ENCODE measurements at places on chromosomes 16 and 17. TPM values are rescaled to one million over a fixed set of nuclear protein-coding genes. Genes with fewer than 3 reads are reported as not detected.

Gene SMIM5
- total RNA-seq, result 1.3 TPM

Gene SEPTIN12
- not detected for total RNA-seq

Gene PAQR4
- total RNA-seq, result 0.27 TPM

Gene TPSD1
- total RNA-seq, result not detected

Gene KRT9
- not detected for total RNA-seq

GRCh38 chr17:6365200-6365943 is 69.5 kb downstream of the AIPL1 start:
- no peak for DNase-seq

DNA sequence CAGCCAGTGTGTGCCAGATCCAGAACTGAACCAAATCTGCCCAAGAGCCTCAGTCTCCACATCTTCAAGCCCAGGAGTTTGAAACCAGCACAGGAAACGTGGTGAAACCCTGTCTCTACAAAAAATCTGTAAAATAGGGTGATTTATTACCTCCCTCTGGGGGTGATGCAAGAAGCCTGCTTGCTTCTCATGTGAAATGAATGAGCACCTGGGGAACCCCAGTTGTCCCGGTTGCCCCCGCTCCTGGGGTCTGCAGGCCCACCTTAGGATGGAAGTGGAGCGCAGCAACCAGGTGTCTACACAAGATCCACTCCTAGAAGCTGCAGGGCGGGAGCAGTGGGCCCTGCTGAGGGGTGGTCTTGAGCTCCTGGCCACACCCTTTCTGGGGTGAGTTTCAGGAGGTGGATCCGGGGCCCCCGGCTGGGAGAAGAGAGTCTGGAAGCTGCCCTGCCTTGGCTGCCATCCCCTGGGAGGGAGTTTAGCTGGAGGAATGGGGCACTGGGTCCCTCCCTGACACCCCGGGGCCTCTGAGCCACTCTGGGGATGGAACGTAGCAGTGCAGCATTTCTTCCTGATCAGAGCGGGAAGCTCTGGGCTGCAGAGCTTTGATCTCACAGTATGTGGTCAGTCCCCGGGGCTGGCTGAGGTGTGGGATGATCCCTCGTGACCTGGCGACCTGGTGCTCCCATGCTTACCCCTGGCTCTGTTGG is 117.8 kb downstream of the RAB11FIP4 start:
- DNase-seq, result no peak

- no peak for DNase-seq
These were observed 159.5 kb upstream of the CACNG5 start for GRCh38 chr17:66675273-66675990.

DNA sequence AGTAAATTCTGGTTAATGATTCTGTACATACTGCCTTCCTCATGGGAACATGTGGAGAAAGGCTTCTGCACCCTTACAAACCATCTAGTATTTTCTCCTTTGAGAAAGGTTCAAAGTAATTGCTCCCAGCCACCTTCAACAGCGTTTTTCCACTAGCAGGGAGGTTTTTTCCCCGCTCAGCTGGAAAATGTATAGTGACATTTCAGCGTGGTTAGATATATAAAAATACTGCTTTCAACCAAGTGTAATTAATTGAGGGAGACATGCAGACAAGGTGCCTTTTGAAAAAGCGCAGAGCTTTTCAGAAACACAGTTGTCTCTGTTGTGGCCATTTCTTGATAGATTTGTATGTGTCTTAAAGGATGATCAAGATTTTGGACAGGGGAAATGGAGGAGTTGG is 5.1 kb downstream of the BMERB1 start:
- no peak for DNase-seq

GRCh38 chr16:57446531-57447185 is 527 bp downstream of the CIAPIN1 start:
- peak; percentile 10 for DNase-seq

DNA sequence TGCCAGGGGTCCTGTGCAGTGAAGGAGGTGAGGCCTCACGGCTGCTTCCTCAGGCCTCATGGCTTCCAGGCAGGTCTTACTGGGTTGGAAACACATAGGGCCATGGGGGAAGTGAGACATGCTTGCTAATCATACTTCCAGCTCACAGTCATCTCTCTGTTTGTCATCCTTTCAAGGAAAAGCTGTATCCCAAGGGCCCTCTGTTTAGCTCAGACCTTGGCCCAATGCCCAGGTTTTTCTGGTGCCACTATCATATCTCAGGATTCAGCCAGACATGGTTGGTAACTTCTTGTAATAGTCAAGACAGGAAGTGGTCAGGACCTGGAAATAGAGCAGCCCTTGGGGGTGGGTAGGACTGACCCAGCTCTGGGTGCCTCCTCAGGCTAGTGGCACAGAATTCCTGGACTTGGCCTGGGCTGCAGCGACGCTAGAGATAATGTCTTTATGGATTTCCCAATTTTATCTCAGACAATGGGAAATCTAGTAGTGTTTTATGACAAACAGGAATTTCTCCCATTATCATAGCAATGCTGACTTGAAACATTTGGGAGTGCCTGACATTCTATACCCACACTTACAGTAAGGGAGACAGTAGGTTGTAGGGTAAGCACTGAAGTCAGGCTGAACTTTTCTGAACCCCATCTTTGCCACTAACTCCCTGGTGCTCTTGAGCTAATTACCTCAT is 13.5 kb upstream of the ITGB3 start:
- DNase-seq, result no peak

GRCh38 chr17:81142301-81143199 is 22.8 kb upstream of the PVALEF start:
- peak; percentile 45 for DNase-seq

DNA sequence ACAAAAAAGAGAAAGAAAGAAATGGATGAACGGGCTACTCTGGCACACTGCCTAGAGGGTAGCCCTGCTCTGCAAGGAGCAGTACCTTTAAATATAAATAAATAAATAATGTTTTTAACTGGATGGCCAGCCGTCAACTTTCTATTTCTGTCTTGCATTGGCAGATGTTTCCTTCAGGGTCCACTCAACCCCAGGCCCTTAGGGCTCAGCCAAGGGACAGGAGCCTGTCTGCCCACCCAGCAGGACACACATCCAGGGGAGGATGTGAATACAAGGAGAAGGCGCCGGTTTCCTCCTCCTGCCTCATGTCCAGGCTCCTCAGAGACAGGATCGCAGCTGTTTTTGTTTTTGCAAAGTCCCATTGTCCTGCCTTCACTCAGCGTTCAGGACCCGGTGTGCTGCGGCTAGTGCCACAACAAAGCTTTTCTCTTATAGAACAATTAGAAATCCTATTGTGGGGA is 22.6 kb downstream of the TTYH2 start:
- DNase-seq, result no peak

DNA sequence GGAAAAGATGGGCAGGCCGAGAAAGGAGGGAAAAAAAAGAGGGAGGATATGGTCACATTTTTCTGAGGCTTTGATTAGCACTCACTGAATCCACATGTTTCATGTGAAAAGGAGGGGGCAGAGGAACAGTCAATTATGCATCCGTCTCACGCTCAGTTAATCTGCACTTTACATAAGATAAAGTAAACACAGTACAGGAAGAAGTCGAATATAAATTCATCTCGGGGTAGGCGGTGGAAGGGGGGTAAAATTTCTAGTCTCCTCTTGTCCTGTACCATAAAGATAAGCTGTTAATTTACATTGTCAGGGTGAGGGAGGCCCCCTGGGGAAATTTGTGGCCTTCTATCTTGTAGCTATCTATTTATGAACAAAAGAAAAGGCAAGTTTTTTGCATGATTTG is 73.1 kb upstream of the CES5A start:
- DNase-seq, result no peak

DNA sequence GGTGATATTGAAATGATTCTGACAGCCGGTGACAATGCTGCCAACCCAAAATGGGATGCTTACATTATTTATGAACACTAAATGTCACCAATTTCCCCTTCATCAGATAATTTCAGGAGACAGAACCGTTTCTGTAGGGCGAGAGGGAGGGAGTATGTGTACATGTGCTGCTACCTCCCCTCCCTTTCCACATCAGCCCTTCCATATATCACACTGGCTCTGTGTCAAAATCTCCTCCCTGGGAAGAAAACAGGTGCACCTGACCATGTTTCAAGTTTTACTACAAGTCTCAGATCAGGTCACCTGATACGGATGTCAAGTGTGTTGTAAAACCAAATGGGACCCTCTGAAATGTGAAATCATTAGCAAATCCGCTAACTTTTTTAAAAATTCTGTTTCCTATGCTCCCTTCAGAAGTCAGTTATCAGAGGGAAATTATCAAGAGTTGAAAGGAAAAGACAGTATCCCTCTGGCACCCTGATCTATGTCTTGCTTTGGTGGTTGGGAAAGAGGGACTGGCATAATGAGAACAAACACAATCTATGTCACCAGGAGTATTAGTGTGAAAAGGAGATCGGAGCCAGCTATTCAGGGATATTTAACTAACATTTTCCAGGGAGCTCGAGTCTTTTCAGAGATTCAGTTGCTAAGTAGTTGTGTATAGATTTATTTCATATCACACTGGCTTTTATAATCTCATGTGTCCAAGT is 1002.3 kb upstream of the CDH8 start:
- no peak for DNase-seq

- DNase-seq, result no peak
These were observed 15.3 kb downstream of the EPOP start for GRCh38 chr17:38659415-38659814.

GRCh38 chr17:7572338-7572587 is 7.2 kb upstream of the CD68 start:
- no peak for DNase-seq

- no peak for DNase-seq
These were observed 31.3 kb downstream of the NLRC5 start for GRCh38 chr16:57020651-57021050.

DNA sequence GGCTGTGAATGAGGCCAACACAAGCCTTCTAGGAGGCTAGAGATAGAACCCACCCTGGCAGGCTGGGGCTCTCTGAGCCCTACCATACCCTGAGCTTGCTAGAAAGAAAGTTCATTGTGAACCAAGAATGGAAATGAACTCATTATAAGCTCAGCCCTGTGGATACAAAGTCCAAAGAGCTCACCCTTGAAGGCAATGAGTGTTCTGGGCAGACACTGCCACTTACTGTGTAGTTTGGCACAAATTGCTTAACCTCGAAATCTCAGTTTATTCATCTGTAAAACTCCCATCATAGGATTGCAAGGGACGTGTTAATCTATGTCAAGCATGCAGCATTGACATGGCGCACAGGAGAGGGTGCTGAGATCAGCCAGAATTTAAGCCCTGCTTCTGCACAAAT is 5.5 kb downstream of the KDM8 start:
- DNase-seq, result no peak

DNA sequence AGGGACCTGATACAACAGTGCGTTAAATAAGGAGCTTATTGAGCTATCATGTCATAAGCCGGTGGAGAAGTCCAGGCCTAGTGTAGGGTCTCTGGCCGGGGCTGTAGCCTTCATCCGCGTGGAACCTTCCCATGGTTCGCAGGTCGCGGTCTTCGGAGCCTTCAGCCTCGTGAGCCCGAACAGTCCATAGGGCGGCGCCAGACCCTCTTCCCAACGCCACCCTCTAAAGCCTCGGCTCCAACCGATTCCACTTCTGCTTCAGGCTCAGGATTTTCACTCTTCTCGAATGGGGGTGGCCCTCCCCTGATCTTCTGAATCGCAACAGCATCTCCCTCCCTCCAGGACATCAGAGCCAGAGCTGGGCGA is 10.3 kb upstream of the BRCA1 start:
- DNase-seq, result no peak

- DNase-seq, result no peak
These were observed 5.3 kb upstream of the RPRML start for GRCh38 chr17:46984341-46984740.

DNA sequence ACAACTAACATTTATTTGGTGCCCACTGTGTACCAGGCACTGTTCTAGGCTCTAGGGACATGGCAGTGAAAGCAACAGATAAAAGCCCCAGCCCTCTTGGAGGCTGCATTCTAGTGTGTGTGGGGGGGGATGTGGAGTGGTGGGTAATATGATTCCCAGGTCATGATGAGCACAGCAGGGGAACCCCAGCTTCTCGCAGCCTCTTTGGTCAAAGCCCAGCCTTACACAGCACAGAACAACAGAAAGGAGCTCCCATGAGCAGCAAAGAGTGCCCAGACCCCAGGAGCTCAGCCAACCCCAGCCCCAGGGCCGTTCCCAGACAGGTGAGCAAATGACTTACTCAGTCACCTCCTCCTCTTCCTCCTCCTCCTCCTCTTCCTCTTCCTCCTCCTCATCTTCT is 21.9 kb downstream of the CNGB1 start:
- DNase-seq, result no peak

DNA sequence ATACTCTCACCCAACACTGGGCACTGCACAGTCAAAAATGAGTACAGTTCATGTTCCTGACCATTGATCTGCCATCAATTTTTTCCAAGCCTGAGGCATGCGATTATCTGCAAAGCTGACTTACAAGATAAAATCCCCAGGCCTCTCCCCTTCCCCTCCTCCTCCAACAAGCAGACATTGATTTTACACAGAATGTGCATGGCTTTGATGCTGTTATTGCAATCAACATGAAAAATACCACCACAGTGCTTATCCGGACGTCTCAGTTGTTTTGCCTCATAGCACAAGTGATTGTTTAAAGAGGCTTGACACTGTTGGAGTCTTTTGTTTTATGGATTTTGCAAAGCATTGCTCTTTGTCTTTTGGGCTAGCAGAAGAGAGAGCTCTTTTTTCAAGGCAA is 163.8 kb downstream of the TOX3 start:
- DNase-seq, result no peak

DNA sequence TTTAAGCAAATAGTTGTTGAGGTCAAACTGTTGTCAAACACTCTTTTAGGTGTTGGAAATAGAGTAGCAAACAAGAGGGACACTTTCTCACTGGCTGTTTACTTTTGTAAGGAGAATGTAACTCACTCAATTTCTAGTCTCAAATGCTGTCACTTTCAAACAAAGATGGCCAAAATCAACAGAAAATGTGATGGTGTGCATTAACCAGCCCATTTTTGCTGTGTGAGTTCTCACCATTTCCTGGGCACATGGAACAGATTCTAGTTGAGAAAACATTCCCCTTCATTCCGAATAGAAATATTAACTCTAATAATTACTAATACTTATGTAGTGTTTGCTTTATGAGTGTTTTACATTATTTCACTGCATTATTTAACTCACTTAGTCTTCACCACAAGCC is 128.2 kb upstream of the XYLT1 start:
- no peak for DNase-seq

DNA sequence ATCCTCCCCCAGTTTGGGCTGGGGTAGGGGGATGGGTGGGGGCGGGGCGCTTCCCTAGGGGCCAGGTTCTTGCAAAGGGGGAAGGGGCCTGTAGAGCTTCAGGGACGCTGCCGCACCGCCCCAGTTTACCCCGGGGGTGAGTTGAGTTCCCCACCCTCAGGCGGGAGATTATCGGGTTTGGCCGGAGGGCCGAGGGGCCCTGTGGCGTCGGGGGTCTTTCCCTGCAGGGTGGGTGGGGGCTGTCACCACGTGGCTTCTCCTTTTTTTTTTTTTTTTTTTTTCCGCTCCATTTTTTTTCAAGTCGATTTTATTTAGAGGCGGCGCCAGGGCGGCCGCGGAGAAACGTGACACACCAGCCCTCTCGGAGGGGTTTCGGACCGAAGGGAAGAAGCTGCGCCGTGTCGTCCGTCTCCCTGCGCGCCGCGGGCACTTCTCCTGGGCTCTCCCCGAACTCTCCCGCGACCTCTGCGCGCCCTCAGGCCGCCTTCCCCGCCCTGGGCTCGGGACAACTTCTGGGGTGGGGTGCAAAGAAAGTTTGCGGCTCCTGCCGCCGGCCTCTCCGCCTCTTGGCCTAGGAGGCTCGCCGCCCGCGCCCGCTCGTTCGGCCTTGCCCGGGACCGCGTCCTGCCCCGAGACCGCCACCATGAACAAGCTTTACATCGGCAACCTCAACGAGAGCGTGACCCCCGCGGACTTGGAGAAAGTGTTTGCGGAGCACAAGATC is at the start of gene IGF2BP1:
Gene IGF2BP1 (plus strand): TSS at position 283 of the 724 bp plus-strand sequence. CDS start 361 bp downstream, at position 644.
- DNase-seq, result no peak

- no peak for DNase-seq
These were observed 2.1 kb downstream of the ARRB2 start for GRCh38 chr17:4712526-4712925.

Measured in naive thymus-derived CD8-positive, alpha-beta T cell (primary cell).